Body of pancreas (tissue), 4 donors: ENCODE measurements at places on chromosomes 2 and 18. TPM values are rescaled to one million over a fixed set of nuclear protein-coding genes. Genes with fewer than 3 reads are reported as not detected.
A peak's percentile ranks its signal among the peaks of the same experiment; 100 is the strongest.

The HAAO gene
- total RNA-seq, result 30.3 TPM

The NEU2 gene
- total RNA-seq, result not detected

DNA sequence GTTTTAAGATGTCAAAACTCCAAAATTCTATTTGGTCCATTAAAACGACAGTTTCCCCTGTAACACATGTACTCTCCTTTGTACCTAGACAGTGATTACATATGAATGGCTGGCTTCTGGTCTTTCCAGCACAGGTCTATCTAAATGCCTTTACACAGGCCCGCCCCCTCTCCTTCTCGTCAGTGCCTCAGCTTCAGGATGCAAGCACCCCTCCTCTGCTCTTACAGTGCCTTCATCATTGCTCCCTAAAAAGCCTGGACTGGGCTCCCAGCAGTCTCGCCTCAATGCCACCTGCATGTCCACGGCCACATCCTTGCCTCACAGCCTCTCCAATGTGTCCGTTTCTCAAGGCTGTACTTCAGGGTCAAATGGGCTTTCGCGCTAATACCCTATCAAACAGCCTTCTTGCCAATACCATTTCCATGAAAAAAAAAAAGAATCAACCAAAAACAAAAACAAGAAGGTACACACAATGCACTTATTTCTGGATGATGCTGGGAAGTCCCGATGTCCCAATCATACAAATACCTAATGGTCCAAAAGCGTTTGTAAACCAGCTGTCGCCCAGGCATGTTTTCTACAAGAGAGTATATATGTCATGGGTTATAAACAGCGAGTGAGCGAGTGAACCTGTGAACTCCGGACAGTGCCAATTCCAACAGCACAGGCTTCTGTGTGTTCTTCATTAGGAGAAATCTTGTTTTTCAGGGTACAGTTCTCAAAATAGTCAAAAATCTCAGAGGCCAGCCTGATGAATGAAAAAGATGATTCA lies 77.2 kb downstream of the EIPR1 start:
- H3K4me3 ChIP-seq, result no peak overlapping the region
- no peak overlapping the region for H3K27ac ChIP-seq
- no peaks in the 10 kb centered on the region for H3K27me3 ChIP-seq
- DNase-seq, result no peak
- peaks cover 5% of the 10 kb centered on the region for H3K4me1 ChIP-seq

DNA sequence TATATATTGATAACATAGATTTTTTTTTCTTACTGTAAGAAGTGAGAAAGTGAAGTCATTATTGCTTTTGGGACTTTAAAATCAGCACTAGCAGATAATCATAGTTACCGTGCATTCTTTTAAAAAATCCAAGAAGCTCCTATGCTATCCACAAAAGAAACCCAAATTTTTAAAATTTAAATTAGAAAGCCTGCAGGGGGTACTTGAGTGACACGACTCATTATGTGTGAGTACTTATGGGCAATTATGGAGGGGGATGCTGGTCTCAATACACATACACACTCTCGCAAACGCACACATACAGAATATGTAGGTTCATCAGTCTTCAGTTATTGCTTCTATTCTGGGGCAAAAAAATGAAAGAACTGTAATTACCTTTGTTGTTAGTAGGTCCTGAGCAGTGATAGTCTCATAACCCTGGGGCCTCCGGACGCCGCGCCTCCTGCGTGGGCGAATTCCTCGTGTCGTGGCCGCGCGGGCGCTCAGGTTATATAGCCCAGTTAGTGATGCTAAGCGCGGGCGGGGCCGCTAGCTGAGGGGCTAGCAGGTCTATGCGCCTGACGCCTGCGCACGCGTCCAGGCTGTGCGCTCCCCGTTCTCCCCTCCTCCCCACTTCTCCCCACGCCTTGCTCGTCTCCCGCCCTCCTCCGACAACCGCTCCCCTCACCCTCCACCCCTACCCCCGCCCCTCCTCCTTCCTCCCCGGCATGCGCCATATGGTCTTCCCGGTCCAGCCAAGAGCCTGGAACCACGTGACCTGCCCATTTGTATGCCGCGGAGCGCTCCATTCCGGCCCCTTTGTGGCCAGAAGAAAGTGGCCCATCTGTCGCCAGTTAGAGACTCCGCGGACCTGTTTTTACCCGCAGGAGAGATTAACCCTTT lies at the start of gene NEUROD1:
Gene NEUROD1, minus strand, starts transcription at position 463 of the 882 bp plus-strand sequence. CDS start 1,657 bp downstream, outside the sequence.
- peaks cover 28% of the 10 kb centered on the region for H3K4me1 ChIP-seq
- H3K36me3 ChIP-seq, result no peaks in the 10 kb centered on the region
- H3K4me3 ChIP-seq, result no peak within 1 kb of the TSS
- peaks cover 51% of the 10 kb centered on the region for H3K27me3 ChIP-seq
- H3K27ac ChIP-seq, result no peak within 1 kb of the TSS

DNA sequence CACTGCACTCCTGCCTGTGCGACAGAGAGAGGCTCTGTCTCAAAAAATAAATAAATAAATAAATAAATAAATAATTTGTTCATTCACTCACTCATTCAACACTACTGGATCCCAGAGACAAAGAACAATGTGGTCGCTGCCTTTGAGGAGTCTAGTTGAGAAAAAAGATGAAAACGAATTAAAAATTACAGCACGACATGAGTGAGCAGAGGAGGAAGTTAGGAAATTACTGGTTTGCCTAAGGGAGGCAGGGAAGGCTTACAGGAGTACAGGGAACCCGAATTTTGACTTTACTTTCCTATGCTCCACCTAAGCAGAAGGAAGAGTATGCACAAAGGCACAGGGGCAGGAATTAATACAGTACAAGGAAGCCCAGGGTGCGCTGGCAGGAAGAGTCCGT lies 4.2 kb upstream of the KCMF1 start:
- H3K36me3 ChIP-seq, result no peaks in the 10 kb centered on the region
- DNase-seq, result no peak
- H3K4me3 ChIP-seq, result no peak overlapping the region
- H3K27me3 ChIP-seq, result no peaks in the 10 kb centered on the region

DNA sequence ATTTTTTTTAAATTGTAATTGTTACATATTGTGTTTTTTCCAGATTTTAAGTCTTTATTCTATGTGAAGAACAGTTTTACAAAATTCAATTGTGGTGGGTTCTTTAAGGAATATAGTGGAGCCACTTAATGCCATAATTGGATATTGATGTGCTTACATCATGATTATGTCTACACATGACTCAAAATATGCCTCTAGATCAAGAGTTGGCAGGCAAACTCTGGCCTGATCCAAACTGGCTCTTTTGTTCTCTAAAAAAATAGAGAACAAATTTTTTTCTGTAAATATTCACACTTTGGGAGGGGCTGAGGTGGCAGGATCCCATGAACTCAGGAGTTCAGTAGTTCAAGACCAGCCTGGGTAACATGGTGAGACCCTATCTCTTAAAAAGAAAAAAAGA lies 8.3 kb downstream of the EHBP1 start:
- DNase-seq, result no peak
- H3K27ac ChIP-seq, result no peak overlapping the region
- no peak overlapping the region for H3K4me3 ChIP-seq
- no peaks in the 10 kb centered on the region for H3K27me3 ChIP-seq

DNA sequence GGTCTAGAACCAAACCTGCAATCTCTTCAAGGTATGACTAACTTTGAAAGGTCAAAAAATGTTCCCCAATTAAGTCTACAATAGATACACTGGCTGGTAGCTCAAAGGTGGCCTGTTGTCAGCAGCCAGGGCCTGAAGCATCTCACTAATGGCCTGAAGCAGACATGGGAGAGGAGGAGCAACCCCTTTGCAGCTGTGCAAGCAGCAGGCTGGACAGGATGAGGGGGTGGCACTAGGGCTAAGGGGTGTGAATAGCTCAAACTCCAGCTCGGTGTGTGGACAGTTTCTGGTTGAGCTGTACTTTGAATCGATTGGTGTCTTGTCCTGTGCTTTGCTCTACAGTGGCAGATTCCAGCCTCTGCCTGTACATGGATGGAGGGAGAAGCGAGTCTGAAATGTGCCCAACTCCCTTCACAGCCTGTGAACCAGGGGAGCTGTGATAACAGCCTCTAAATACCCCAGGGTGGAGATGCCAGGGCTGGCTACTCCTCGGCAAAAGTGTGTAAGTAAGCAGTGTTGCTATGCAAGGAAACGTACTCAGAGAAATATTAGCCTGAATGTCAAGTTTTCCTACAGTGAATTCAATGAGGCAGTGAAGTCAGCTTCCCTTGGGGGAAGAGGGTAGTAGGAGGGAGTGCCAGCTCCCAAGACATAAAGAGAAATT lies 34.7 kb upstream of the DTNB start:
- H3K36me3 ChIP-seq, result no peaks in the 10 kb centered on the region
- H3K27ac ChIP-seq, result no peak overlapping the region
- DNase-seq, result no peak
- H3K4me3 ChIP-seq, result no peak overlapping the region
- H3K27me3 ChIP-seq, result no peaks in the 10 kb centered on the region

GRCh38 chr2:232273903-232274643 lies 104.5 kb upstream of the ALPP start:
- H3K27me3 ChIP-seq, result no peaks in the 10 kb centered on the region
- no peak overlapping the region for H3K27ac ChIP-seq
- no peak for DNase-seq
- no peaks in the 10 kb centered on the region for H3K4me1 ChIP-seq

DNA sequence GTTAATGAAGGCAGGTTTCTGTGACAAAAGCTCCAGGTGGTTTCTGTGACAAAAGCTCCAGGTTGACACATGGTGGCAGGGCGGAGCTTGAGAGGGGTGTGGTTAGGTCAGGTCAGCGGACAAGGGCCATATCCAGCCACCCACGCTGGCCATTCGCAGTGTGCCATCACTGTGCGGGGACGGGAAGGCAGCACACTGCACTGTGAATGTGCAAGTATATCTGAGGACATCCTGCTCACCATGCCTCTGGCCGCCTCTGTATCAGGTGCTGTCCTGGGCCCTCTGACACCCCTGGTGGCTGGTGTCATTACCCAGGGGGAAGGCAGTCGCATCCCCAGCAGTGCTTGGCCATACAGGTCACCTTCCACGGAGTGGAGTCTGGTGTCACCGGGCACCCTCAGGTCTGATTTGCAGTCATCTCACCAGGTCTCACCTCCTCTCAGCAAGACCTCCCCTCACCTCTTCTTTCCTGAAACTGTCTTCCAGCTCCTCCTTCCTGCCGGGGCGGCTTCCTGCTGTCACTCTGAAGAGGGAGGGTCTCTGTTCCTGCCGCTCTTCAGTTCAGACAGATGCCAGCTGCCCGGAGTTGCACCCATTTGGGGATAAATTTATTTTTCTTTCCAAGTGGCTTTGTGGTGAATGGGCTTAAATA lies 34.9 kb downstream of the CTIF start:
- no peaks in the 10 kb centered on the region for H3K27me3 ChIP-seq
- no peak overlapping the region for H3K4me3 ChIP-seq
- no peak overlapping the region for H3K27ac ChIP-seq
- H3K36me3 ChIP-seq, result no peaks in the 10 kb centered on the region
- no peaks in the 10 kb centered on the region for H3K4me1 ChIP-seq
- no peak for DNase-seq

DNA sequence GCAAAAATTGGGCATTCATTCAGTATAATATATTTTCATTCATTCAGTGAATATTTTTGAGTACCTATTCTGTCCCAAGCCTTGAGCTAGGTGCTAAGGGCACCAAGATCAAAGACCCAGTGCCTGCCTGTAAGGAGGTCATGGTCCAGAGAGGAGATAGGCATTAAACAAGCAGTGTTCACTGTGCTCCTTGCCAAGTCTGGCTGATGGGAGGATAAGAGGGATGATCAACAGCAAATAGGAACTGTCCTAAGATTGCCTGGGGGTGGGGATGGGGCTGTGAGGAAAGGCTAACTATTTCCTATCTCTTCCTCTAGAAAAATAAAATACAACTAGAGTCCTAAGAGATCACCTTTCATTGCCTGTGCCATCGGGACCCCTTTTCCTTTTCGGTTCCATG lies 60.4 kb downstream of the SETBP1 start:
- peaks cover 67% of the 10 kb centered on the region for H3K4me1 ChIP-seq
- H3K4me3 ChIP-seq, result no peak overlapping the region
- no peak overlapping the region for H3K27ac ChIP-seq
- H3K36me3 ChIP-seq, result no peaks in the 10 kb centered on the region
- DNase-seq, result no peak

- H3K27ac ChIP-seq, result no peak overlapping the region
- no peaks in the 10 kb centered on the region for H3K27me3 ChIP-seq
- peaks cover 15% of the 10 kb centered on the region for H3K4me1 ChIP-seq
- no peaks in the 10 kb centered on the region for H3K36me3 ChIP-seq
These were observed 85.6 kb downstream of the MIB1 start for GRCh38 chr18:21826196-21826595.

DNA sequence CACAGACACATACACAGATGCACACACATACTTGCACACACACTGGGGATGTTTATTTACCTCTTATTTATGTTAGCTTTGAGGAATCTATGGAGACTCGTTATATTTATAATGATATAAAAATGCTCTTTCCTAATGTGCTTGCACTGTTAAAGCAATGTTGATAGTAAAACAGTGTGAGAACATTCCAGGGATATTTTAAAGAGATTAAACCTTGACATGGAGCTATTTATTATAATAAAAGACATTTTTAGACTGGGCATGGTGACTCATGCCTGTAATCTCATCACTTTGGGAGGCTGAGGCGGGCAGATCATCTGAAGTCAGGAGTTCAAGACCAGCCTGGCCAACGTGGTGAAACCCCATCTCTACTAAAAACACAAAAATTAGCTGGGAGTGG lies 557.3 kb upstream of the ZNF804A start:
- H3K27me3 ChIP-seq, result no peaks in the 10 kb centered on the region
- H3K27ac ChIP-seq, result no peak overlapping the region
- no peaks in the 10 kb centered on the region for H3K4me1 ChIP-seq
- no peak overlapping the region for H3K4me3 ChIP-seq
- H3K36me3 ChIP-seq, result no peaks in the 10 kb centered on the region

- no peaks in the 10 kb centered on the region for H3K36me3 ChIP-seq
- no peak overlapping the region for H3K27ac ChIP-seq
- no peaks in the 10 kb centered on the region for H3K27me3 ChIP-seq
- no peaks in the 10 kb centered on the region for H3K4me1 ChIP-seq
- no peak for DNase-seq
- no peak overlapping the region for H3K4me3 ChIP-seq
These were observed 82.8 kb downstream of the TEX51 start for GRCh38 chr2:126981476-126981875.

DNA sequence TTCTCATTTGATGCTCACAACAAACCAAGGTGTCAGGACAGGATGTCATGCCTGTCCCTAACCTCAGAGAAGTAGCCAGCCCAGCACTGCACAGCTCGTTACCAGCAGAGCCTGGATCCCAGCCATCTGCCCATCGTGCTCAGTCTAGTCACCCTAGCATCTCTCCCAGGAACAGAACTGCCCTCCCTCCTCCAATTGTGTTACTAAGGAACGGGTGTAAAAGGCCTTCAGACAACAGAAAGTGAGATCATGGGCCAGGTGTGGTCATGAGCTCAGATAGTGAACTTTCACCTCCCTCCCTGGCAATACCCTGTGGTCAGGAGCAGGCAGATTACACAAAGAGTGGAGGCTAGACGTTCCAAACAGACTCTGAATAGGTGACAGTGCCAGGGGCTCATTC lies 111.8 kb upstream of the PPP1CB start:
- H3K4me3 ChIP-seq, result no peak overlapping the region
- peak overlapping the region; percentile 39 for H3K27ac ChIP-seq
- peaks cover 22% of the 10 kb centered on the region for H3K4me1 ChIP-seq
- H3K27me3 ChIP-seq, result no peaks in the 10 kb centered on the region
